ENCODE measurements at places on chromosomes 6 and 20.

DNA sequence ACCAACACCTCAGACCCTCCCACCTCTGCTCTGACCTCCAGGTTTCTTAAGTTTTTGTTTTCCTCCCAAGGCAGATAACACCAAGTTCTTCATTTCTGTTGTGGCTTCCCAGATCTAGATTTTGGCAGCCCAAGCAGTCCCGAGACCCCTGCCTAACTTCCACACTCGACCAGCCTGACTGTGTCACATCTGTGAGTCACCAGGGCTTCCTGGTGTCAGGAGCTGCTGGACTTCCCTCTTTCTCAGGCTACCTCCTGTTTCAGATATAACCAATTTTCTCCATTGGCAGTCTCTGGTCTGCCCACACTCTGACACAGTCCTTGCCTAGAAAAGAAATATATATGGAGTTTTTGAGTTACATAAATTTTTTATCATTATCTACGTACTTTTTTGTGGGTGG, 46.1 kb upstream of the CCN6 start:
- DNase-seq: no peak

DNA sequence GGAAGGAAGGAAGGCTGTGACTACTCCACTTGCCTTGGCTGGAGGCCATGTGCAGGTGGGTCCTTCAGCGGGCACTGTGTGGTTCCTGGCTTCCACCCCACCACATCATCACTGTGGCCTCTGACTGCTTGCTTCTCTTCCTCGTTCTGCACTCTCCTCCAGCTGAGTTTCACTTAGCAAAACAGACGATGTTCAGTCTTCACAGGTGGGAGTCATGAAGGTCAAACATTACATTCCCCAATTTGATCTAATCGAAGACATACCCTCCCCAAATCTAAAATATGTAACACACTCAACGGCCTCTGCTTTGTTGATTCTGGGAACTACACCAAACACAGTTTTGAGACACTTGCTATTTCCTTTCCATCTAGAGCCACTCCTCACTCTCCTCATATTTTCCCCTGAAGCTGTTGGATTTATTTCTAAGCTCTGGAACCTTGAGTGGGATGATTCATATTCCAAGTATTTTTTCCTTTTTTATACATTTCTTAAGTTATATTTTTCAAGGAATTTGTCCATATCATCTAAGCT, 132.5 kb upstream of the FOXA2 start:
- no peak for DNase-seq

DNA sequence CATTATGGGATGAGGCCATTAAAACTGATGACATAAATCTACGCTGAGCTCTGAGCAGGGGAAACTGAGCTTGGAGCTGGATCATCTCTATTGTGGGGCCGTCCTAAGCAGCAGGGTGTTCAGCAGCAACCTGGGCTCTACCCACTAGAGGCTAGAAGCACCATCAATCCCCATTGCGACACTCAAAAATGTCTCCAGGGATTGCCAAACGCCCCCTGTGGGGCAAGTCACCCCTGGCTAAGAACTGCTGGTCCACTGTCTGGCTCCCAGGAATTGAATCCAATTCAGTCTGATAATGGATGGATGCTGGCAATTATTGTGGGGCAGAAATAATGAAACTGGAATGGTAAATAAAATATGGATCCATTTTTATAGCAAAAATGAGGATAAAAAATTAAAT, 38.2 kb downstream of the PMEPA1 start:
- DNase-seq: no peak

DNA sequence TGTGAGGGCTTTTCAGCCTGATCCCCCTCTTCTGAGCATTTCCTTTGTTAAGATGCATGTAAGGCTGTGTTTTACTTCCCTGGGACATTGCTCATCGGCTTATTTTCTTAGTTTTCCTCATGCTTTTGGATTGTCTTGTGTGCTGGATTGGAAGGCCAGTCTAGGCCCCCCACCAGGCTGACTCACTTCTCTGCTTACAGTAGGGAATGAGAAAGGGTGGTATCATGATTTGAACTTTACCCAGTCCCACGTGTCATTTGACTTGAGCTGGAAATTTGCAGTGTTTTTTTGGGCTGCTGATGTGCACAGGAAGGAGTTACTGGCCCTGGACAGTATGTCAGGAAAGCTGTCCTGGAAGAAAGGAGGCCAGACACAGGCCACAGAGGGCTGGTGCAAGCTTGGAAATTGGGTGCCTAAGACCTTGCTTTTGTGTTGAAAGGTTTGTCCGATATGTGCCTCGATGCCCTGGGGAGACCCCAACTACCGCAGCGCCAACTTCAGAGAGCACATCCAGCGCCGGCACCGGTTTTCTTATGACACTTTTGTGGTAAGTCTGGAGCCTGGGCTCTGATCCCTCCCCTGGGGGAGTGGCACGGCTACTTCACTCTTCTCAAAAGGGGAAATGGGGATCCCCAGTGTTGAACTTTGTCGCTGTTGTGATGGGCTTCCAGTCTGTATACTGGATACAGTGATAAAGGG, 12.8 kb downstream of the RNF114 start:
- no peak for DNase-seq

DNA sequence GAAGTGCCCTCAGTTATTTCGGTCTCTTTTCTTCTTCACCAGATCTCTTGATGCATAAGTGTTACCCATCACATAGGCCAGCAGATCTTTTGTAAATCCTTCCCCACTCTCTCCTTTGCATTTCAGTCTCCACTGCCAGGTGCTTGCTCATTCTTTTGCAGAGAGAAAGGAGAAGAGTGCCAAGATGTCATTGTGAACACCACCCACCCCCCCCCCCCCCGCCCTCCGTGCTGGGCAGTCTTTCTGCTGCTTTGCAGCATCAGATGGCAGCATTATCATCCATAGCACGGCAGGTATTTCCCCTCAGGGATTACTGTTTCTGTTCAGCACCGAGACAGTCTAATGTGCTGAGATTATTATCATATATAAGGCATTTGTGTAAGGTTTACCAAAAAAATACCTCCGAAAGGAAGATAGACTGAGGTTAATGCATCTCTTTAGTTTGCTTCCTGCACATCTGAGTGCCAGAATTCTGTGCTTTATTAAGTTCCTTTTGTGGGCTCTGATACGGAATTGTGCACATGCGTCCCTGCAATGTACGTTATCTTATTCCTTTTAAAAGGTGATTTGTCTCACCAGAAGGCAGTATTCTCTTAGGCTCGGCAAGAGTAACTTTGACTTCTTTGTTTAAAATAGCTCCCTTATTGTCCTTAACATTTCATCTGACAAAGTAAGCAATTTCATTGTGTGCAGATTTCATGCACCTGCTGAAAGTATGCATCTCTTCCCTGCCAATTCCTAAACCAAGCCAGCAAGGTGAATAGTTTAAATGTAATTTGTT, 128.8 kb downstream of the PHACTR1 start:
- DNase-seq: no peak

GRCh38 chr6:168649209-168649608, 208.2 kb downstream of the SMOC2 start:
- no peak for DNase-seq

DNA sequence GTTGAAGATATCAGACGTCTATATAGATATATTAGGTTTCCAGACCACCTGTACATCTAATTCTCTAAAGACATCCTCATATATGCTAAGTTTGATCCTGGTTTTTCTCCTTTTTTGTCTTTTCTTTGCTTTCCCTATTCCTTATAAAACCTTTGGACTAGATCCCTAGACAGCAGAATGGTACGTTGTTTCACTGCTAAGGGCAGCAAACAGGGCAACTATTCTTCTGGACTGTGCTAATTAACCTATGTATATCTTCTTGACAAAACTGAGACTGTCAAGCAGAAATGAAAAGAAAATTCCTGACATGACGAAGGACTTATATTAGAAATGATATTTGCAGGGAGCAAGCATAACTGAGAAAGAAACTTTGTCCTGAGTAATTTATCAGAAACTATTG, 19.1 kb downstream of the ME1 start:
- no peak for DNase-seq

All from T47D (cell line).